Fibroblast of lung (primary cell): ENCODE measurements at places on chromosomes 1 and 21. TPM values are rescaled to one million over a fixed set of nuclear protein-coding genes. Genes with fewer than 3 reads are reported as not detected.

Gene DVL1
- total RNA-seq = 78.3 and 107 TPM in 2 replicates

Gene LRRIQ3
- total RNA-seq = 1.0 and 1.3 TPM in 2 replicates

Gene F5
- total RNA-seq = under 0.01 and 0.26 TPM in 2 replicates

Gene FMO5
- total RNA-seq = 1.3 and 2.8 TPM in 2 replicates

Gene OPTC
- not detected in 2 replicates for total RNA-seq

Gene PLA2G2D
- not detected in 2 replicates for total RNA-seq

Gene WNT2B
- total RNA-seq = 1.5 and 3.5 TPM in 2 replicates

Gene CELA3A
- total RNA-seq = not detected in 2 replicates

Gene LIPI
- not detected in 2 replicates for total RNA-seq

Gene PTGFR
- total RNA-seq = 25.7 and 32.7 TPM in 2 replicates

Gene STK40
- 10.5 and 14.2 TPM in 2 replicates for total RNA-seq

DNA sequence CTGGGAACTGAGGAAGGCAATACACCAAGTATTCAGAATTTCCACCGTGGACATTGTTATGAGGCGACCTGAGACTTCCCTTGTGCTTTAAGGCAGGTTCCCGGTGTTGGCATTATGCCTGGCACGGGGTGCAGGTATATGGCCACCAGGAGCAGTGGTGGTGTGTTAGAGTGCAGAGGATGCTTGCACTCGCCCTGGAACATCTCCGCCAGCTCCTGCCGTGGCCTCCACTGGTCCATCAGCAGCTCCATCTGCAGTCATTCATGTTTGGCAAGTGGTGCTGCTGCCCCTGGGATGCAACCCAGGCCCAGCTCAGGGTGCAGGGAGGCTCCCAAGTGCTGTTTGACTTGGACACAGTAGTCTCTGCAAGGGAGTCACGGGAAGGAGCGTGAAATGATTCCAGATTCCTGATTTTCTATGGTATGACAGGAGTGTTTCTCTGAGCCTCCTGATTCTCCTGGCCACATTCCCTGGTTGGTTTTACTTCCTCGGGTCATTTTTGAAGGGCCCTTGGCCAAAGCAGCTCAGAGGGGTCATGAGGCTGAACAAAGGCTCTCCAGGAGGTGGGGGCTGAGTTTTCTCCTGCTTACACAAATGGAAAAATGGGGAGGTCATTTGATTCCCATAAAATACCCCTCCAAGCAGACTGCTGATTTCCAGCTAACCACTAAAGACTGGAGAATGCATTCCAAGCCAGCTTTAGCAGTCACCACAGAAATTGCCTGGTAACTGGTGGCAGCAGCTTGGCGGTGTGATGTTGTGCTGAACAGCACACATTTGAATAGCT lies 60.4 kb upstream of the PSEN2 start:
- no peak for DNase-seq

DNA sequence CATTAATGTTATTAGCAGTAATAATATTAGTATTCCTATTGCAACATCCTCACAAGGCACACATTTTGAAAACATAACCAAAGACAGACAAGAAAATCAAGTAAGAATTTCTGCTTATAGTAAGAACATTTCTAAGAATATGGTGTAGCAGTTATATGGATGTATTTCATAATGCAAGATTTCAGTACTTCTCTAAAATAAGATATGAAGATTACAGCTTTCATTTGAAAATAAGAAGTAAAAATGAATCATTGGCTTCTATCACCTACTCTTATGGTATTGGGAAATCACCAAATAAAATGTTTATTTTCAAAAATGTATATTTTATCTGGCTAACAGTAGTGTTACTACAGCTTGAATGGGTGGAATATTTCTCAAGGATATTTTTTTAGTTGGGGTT lies 103.8 kb upstream of the USP25 start:
- DNase-seq = no peak

DNA sequence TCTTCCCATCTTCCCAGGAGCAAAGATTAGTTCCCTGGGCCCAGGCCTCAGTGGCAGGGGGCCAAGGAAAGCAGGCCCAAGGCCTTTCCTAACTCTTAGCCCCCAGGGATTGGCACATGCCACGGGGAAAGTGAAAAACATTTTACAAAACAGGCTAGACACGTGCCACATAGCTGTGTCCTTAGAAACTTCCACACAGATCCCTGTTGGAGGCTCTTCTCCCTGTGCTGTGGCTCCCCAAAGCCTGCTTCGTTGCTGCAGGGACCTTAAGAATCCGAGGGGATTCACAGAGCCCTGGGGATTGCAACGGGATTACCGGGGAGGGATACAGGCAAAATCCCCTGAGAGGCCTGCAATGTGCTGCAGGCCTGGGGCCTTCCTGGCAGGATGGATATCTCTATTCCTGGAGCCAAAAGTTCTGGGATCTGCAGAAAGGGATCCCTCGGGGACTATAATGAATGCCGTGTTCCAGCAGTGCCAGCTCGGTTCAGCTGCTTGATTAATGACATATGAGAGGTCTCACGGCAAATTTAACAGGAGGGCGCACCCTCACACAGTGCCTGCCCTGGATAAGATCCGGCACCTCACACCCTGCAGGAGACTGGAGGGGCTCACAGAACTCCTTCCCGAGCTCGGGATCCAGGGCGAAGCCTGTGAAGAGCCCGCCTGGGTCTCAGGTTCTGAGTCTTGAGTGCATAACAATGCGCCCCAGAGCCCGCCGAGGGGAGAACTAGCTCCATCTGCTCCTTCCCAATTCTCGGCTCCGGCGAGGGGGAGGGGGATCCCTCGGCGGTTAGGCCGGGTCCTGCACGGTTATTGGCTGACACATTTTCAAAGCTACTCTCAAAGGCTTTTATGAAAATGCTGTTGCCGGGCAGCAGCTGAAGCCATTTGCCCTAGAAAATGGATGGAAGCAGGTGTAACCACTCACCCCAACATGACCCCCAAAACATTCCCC lies 15.3 kb upstream of the RGS8 start:
- peak; percentile 23 for DNase-seq

DNA sequence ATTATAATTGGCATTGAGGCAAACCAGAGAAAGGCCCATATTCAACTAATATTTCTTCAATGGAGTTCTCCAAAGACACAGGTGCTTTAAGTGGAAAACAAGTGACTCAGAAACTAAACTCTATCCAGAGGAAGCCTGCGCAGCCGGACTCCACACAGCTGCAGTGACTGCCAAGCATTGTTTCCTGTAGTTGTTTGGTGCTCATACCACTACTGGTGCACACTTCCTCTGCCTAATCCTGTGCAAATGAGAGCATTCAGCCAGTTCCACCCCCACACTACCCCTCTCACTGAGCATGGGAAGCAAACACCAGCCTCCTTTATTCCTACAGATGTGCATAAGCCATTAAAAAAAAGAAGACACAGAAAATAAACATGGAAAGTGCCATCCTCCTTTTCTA lies 102.9 kb downstream of the VAV3 start:
- no peak for DNase-seq

DNA sequence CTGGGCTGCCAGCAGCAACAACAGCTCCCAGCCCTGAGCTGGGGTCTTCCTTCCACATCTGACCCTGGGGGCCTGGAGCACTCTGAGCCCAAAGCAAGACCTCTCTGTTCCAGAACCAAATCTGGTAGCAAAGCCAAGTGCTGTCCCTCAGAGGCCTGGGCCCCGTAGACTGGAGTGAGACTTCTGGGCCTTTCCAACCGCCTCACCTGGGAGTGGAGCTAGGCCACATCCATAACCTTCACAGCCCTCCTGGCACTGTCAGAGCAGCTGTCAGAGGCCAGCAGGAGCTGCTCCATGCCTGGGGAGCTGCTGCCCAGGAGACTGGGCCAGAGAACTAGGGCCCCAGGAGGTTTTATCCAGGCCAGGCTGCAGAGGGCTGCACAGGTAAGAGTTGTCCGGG lies 15.4 kb upstream of the SLC5A9 start:
- no peak for DNase-seq

GRCh38 chr1:77095236-77095635 lies 124.0 kb downstream of the PIGK start:
- DNase-seq = no peak

DNA sequence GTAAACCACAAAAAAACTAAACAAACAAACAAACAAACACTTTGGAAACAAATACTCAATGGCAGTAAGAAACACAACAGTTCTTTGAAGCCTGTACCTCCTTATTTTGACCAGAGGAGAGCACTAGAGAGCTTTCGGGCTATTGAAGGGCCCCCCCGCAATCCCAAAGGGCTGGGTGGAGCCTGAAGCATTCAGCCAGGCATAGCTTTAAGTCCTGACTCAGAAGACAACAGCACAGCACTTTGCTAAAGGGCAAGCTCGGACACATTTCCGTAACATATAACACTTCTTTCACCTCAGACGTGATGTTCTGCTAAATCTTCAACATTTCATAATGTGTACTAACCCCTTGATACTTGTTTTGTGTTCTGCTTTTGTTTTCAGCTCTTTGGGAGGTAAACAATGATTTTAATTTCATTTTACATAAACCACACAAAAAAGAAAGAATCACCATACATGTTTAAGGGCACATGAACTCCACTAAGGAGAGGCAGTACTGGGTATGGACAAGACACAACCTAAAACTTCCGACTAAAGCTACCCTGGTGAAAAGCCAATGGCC lies 9.7 kb upstream of the SHCBP1L start:
- peak; percentile 89 for DNase-seq

DNA sequence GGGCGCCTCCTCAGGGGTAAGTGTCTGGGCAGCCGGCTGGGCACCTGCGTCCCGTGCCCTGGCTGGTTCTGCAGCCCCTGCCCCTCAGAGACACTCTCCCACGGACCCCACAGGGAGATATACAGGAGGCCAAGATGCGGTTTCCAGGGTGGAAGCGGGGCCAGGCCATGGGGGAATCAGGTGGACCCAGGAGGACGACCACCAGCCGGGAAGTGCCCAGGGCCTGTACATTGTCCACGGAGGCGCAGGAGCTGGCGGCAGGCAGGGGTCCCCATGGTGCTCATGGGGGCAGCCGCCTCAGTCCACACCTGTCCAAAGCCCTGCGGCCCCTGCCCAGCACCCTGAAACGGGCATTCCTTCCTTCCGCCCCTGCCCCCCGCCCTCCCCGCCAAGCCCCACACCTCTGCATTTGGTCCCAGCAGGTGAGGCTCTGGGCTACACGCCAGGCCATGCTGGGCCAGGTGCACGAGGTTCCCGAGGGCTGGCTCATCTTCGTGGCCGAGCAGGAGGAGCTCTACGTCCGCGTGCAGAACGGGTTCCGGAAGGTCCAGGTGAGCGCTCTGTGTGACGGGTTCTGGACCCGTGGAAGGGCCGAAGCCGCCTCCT lies 36.7 kb downstream of the SLC19A1 start:
- DNase-seq = no peak

GRCh38 chr1:165288350-165289120 lies 68.0 kb downstream of the LMX1A start:
- no peak for DNase-seq

- DNase-seq = peak; percentile 66
Measured at GRCh38 chr21:45570826-45571601, 28.8 kb upstream of the SLC19A1 start.

GRCh38 chr1:64745986-64746940 lies 1.4 kb downstream of the RAVER2 start:
- DNase-seq = no peak

GRCh38 chr1:111709986-111710385 lies 29.2 kb downstream of the INKA2 start:
- no peak for DNase-seq

DNA sequence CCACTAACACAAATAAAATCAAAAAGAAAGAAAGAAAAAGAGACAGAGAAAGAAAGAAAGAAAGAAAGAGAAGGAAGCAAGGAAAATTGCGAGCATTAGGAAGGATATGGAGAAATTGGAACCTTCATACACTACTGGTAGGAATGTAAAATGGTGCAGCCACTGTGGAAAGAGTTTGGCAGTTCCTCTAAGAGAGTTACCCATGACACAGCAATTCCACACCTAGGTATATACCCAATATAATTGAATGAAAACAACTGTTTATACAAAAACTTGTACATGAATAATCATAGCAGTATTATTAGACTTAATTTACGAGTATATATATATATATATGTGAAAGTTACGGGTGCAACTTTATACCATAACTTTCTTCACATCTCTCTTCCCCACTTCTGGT lies 4.1 kb upstream of the LYPD8 start:
- DNase-seq = no peak

GRCh38 chr21:45091550-45092322 lies 17.4 kb downstream of the ADARB1 start:
- DNase-seq = no peak

- peak; percentile 63 for DNase-seq
Measured at GRCh38 chr1:202802998-202803932, 5.0 kb downstream of the KDM5B start.

DNA sequence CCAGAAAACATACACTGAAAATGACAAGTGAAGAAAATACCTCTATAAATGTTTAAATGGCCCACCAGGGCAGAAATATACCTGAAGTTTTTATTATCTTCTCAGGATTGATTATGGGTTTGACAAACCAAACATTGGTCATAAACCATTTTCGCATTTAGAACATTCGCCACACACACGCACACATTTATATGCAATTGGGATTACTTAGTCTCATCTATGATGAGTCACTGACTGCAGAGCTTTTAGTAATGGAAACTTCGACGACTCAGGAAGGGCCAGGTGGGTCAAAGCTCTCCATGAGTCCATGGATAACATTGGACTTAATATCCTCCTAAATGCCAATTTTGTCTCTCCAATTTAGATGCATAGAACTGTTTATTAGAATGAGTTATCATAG lies 16.9 kb downstream of the NRDC start:
- DNase-seq = no peak

DNA sequence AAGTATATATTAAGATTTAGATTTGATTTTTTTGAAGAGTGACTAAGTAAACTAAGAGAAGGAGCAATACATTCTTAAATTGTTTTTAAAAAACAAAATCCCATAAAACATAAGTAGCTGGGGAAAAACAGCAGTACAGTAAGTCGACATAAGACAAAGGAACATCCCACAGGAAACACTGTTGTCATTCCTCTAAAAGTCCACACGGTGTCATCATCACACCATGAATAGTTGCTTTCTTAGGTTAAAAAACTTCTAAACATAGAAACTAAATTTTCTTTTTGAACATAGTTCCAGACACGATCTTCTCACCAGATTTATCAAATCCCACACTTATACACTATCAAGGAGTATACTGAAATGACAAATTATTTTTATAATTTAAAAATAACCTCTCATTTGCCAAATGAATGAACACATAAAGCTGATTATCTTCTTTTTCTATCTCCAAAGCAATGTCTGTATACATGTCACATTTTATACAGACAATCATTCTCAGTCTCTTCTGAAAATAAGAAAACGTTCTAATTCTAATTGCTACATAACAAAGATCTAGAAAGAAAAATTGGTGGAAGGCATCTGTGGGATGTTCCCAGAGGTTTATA lies 15.8 kb downstream of the ODF2L start:
- peak; percentile 74 for DNase-seq
